ENCODE measurements at places on chromosomes 3 and 15.

DNA sequence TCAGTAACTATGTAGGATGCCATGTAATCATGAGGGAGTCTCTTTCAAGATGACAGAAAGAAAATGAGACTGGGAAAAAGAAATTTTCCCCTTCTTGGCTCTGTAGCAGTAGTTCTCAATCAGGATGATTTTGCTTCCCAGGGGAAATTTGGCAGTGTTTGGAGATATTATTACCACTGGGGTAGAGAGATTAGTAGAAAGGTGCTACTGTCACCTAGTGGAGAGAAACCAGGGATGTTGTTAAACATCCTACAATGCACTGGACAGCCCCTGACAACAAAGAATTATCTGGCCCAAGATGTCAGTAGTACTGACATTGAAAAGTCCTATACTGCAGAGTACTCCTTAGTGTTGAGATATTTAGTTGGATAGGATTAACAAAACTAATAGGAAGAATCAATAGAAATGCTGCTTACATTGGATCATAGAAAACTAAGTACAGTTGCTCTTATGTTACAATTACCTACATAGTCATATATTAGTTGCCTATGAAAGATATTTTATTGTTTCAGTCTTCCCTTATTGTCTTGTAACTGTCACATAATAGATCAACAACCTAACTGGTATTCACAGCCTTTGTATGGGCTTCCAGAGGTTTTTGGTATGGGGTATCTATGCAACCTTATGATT lies 433.3 kb downstream of the RAP2B start:
- DNase-seq: no peak

DNA sequence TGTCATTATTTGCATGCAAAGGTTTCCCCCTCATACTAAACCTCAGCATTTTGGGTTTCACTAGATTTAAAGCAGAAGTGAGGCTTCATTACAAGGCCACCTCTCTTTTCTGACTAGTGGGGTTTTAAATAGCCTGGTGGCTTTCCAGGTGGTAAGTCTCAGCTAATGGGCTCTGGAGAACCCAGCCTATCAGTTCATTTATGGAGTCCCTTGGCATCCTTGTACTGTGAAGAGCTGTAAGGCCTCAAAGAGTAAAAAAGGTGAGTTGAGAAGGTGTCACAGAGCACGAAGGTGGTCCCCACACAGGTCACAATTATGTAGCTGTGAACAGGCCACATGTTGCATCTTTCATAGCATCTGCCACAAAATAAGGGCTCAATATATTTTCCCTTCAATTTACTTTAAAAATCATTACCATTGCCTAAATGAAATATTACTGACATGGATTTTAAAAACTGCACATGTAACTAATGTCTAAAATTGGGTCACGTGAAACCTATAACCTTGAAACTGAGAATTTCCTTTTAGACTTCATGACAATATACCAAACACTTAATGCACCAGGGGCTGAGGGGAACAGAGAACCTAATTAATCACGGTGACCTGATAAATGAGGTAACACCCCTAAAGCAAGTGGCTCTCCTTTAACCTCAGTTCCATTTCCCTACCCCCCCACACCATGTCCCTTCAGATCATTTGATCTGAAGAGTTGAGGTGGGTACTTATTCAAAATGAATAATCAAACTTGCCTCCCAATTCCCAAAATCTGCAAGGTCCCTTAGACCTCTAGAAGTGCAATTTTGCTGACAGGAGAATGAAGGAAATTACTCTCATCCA lies 1.3 kb downstream of the NGLY1 start:
- DNase-seq: no peak

GRCh38 chr3:71300951-71301393 lies 282.6 kb downstream of the FOXP1 start:
- no peak for DNase-seq

DNA sequence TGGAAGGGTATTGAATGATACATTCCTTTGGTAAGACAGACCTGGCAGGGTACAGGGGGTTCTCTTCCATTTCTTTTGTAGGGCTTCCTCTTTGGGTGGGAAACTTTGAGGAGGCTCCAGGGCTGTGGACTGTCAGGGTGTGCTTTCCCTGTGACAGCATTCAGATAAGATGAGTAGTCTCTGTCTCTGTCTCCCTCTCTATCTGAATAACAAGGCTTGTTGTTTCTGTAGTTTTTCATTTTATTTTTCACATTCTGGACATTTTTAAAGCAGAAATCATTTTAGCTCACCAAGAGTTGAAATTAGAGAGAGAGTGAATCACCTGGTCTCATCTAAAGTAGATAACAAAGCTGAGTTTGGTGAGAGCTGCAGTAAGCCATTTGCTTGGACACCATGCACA lies 100.8 kb upstream of the TPM1 start:
- no peak for DNase-seq

- DNase-seq: no peak
Measured at GRCh38 chr3:119810018-119810435, 28.1 kb downstream of the NR1I2 start.

DNA sequence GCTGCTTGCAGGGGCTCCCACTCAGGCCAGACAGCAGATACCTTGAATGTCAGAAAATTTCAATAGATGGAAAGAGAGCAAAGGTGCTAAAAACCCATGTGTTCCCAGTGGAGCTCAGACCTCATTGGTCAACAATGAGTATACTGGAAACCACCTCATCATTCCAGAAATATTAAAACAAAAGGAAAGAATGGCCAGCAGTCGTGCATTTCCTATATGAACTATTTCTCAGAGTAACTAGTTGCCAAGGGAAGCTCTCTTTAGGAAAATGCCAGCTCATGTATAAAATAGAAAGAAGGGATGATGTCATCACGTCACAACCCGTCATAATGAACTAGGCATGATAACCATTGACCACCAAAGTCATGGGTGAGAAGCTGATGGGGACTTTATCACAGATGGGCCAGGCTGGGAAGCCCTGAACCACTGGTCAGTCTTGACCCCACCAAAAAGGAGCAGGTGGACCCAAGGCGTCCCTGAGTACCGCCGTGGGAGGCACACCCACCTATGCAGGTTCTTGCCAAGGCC lies 17.5 kb downstream of the DNAJB8 start:
- no peak for DNase-seq

- no peak for DNase-seq
Measured at GRCh38 chr3:177127008-177127407, 70.3 kb downstream of the TBL1XR1 start.
